Stimulated activated CD4-positive, alpha-beta T cell treated with anti-CD3 and anti-CD28 coated beads, Interleukin-15, amount 100 ng/mL, for 24 hours (primary cell): ENCODE measurements at places on chromosomes 13 and 19.

DNA sequence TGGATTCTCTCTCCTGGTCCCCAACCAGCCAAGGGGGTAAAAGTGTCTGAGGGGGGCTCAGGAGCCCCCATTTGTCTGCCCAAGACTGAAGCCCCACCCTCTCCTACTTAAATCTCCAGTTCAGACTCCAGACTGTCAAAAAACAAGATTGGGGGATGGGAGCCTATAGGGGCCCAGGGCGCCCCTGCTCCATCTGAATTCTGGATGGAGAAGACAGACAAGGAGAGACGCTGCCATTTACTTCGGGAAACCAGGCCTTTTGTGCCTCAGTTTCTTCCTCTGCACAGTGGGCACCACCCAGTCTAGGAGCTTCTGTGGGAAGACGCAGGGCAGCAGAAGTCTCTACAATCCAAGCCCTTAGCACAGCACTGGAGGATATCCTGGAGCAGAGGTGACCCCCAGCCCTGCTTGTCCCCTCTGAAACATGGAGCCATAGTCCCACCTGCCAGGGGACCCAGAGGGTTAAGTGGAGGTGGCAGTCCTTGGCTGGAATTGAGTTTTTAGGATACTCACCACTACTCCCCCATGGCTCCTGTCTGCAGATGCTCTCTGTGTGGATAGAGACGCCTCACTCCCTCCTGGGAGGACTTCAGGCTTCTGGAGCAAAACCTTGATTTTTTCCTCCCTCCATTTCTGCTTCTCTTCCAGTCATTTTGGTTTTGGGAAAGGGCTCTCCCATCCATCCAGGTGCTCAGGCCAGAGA, 1.7 kb upstream of the CRLF1 start:
- no peak for DNase-seq

- DNase-seq: no peak
Measured at GRCh38 chr19:16146112-16146511, 2.6 kb downstream of the HSH2D start.

DNA sequence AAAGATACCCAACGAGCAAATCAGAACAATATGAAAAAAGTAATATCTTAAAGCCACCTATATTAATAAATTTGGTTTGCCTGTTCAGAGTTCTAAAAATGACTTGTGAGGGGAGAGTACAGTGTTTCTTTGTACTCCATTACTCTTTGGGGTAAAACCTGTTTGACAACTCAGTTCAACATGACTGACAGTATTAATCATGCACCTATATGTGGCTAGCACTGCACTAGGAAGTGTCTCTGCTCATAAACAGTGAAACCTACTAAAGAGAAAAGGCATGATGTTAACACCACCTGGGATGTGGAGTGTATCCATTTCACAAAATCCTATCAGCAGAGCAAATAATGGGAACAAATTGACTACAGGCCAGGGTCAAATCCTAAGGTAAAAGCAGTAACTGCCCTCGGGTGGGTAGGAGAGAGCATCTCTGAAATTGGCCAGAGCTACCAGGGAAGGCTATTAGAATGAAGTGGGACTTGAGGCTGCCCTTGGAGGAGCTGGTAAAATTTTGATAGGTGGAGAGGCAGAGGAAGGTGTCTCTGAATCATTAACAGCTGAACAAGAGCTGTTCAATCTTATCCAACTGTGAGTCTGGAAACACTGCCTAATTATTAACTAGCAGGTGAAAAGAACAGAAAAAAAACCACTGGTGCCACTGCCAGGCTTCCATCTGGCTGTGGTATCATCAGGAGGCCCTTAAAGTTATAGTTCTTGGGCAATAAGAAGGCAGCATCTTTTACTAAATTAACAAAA, 365.1 kb downstream of the DNAJC15 start:
- no peak for DNase-seq

DNA sequence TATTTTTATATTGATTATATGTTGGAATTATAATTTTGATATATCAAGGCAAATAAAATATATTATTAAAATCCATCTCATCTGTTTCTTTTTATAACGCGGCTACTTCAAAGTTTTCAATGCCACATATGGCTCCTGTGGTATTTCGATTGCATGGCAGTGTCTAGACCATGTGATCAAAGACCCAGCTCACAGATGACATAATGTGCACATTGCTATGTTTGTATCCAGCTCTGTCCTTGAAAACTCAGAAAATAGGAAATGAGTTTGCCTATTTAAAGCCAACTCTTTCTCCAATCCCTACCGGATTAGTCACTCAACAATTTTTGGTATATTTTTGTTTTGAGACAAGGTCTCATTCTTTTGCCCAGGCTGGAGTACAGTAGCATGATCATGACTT, 26.2 kb downstream of the TMTC4 start:
- no peak for DNase-seq

GRCh38 chr13:50457415-50458393, 385.8 kb downstream of the DLEU7 start:
- DNase-seq: no peak

GRCh38 chr19:44949550-44949949, 3.7 kb downstream of the APOC2 start:
- no peak for DNase-seq

DNA sequence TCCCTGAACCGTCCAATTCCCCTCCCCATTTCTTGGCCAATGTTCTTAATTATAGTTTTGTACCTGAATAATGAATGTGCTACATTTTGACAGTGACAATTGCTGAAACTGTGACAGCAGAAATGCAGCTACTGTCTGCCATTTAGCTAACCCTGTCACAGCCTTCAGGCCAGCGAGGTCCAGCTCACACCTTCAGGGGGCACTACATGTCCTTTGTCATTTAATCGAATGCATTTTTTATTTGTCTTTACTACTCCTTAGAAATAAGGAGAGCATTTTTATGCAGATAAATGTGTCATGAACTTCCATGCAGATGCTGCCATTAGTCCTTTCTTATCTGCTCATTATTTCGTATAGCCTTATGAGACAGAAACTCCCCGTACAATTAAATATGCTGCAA, 159.9 kb downstream of the MZT1 start:
- no peak for DNase-seq

DNA sequence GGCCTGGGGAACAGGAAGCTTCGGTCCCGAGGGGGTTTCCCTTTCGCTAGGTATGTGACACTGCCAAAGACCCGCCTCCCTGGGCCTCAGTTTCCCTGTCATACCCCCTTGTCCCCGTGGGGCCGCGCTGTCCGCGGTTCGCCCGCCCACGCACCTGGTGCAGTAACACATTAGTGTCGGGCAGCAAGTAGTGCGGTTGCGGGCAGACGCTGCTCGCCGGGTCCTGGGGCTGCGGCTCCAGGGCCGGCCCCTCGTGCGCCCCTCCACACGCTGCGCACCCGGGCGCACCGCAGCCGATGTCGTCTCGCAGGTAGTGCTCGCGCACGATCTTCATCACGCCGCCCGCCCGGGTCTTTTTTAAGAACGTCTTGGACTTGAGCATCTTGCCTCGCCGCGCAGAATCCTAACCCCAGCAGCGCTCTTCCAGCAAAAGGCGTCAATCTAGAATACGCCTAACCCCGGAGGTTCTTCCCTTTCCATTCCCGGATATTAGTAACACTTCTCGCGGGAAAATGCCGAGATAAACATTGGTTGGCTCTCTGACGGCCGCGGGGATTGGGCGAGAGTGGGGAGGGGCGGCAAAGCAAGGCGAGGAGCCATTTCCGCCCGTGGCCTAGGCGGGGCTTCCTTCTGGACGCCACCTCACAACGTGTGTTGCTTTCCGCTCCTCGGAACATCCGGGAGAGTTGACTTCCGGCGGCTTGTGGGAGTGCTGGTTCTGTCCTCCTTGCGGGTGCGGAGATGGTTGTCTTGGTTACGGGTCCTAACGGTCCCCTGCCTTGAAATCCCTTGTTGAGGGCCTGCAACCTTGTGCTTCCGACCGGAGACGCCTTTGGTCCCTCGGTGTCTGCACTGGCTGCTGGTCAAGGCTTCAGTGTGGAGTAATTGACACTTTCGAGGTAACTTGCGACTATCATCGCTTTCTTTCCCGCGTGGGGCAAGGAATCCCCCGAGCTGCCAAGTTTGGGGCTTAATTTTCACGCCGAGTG, at the start of the genes DIS3 and PIBF1:
TSS of gene DIS3 (minus strand) at position 450 of the 989 bp plus-strand sequence. CDS start at position 382, 68 bp downstream.
TSS of gene PIBF1 (plus strand) at position 683 of the 989 bp plus-strand sequence. CDS start 1,337 bp downstream, outside the sequence.
- peak; percentile 98 for DNase-seq

DNA sequence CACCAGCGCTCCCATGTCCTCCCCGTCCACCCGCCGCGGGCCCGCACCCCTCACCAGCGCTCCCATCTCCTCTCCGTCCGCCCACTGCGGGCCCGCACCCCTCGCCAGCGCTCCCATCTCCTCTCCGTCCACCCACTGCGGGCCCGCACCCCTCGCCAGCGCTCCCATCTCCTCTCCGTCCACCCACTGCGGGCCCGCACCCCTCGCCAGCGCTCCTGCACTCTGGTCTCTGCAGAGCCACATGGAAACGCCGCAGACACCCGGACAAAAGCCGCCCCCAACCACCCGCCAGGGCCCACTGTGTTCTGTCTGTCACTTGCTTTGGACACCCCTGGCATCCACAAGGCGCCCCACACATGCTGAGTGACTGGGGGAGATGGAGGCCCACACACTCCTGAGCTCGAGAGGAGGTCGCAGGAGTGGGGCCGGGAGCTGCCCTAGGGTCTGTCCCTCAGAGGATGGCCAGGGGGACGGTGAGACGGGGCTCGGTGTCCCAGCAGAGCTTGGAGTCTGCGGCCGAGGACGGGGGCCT, 7.4 kb downstream of the CFD start:
- DNase-seq: no peak

GRCh38 chr19:8505680-8506401, 3.4 kb upstream of the PRAM1 start:
- peak; percentile 85 for DNase-seq

DNA sequence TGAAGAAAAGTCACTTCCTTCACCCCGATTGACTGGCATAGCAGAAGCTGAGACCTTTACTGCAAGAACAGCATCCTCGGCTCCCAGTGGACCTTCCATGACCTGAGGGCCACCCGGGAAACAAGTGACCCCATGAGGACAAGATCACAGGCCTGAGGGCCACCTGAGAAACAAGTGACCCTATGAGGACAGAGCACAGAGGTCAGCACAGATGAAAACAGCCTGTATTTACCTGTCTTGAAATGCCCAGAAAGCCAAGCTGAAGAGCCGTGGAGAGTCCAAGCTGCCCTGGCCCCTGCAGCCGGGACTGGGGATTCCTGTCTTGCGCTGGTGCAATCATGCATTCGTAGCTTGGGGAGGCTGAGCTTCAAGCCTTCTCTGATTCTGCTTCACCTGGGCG, 114.2 kb upstream of the SPACA7 start:
- DNase-seq: no peak

- no peak for DNase-seq
Measured at GRCh38 chr13:22332416-22332815, 661.5 kb downstream of the FGF9 start.

GRCh38 chr19:43739439-43740235, 15.1 kb downstream of the SMG9 start:
- DNase-seq: no peak

- DNase-seq: no peak
Measured at GRCh38 chr19:9782338-9782737, 13.8 kb upstream of the ZNF846 start.

GRCh38 chr13:46051968-46052318, 603 bp downstream of the ZC3H13 start:
- DNase-seq: no peak

- no peak for DNase-seq
Measured at GRCh38 chr19:15421721-15422260, 3.0 kb upstream of the AKAP8L start.

GRCh38 chr19:45477713-45478453, 10.1 kb downstream of the FOSB start:
- DNase-seq: peak; percentile 53

GRCh38 chr13:44679597-44679996, 103.5 kb upstream of the TSC22D1 start:
- DNase-seq: no peak

GRCh38 chr13:95099541-95099940, 201.7 kb downstream of the ABCC4 start:
- DNase-seq: no peak

DNA sequence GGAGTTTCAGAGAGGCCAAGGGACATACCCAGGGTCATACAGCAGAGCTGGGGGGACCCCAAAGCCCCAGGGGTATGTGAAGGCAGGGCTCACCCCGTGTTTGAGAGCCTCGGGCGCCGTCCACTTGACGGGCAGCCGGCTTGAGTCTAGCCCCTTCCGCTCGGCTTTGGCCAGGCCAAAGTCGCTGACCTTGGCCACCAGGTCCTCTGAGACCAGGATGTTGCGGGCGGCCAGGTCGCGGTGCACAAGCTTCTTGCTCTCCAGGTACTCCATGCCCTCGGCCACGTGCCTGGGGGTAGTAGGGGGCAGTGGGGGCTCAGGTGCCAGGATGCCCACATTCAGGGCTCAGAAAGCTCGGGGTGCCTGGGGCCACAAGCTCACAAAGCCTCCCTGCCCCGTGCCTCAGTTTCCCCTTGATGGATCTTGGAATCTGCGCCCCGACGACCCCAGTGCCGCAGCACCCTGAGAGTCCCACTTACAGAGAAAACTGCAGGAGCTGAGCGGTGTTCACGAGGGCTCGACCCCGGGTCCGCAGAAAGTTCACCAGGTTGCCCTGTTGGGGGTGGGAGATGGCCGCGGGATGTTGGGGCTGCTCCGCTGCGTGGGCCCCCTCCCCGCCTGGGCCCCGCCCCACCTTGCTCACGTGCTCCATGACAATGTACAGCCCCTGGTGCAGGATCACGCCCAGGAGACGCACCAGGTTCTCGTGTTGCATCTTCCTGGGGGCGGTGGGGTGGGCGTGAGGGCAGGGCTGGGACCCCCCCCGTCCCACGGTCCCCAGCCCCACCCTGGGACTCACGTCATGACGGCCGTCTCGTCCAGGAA, 7.1 kb downstream of the MATK start:
- no peak for DNase-seq

GRCh38 chr19:15317392-15318071, 14.8 kb downstream of the BRD4 start:
- DNase-seq: no peak

GRCh38 chr13:34000955-34001354, 183.0 kb downstream of the RFC3 start:
- DNase-seq: no peak

GRCh38 chr13:26921918-26922317, 161.3 kb upstream of the GPR12 start:
- no peak for DNase-seq

- DNase-seq: no peak
Measured at GRCh38 chr13:19764237-19764636, 18.5 kb downstream of the PSPC1 start.
